ENCODE measurements at places on chromosomes 12 and 14. TPM values are rescaled to one million over a fixed set of nuclear protein-coding genes. Genes with fewer than 3 reads are reported as not detected.

The KLRD1 gene
- 0.25 TPM for polyA plus RNA-seq

DNA sequence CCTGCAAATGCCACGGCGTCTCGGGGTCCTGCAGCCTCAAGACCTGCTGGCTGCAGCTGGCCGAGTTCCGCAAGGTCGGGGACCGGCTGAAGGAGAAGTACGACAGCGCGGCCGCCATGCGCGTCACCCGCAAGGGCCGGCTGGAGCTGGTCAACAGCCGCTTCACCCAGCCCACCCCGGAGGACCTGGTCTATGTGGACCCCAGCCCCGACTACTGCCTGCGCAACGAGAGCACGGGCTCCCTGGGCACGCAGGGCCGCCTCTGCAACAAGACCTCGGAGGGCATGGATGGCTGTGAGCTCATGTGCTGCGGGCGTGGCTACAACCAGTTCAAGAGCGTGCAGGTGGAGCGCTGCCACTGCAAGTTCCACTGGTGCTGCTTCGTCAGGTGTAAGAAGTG, 16.8 kb downstream of the WNT5B start:
- no peak for DNase-seq

The FOXN4 gene
- polyA plus RNA-seq = not detected

GRCh38 chr12:40105515-40106201, at the start of gene SLC2A13:
SLC2A13 (minus strand) TSS chr12:40106081; CDS start chr12:40105808, 273 bp downstream.
- peak; percentile 91 for DNase-seq

DNA sequence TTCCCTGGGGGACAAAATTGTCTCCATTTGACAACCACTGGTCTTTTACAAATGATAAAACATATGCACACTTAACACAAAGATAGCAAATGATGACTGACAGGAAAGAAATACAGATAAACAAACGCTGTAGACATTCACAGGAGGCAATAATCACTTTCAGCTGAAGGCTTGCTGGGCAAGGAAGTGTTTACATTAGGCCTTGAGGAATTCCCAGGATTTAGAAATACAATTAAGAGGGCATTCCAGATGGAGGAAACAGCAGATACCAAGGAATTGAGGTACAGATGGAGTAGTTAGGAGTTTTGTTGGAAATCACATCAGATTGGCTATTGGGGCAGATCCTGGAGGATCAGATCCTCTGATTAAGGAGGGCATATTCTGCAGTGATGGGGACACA, 93.9 kb downstream of the DYRK2 start:
- DNase-seq = no peak

The CLEC4D gene
- polyA plus RNA-seq = not detected

The MIP gene
- polyA plus RNA-seq = not detected

The TBC1D30 gene
- 0.49 TPM for polyA plus RNA-seq

DNA sequence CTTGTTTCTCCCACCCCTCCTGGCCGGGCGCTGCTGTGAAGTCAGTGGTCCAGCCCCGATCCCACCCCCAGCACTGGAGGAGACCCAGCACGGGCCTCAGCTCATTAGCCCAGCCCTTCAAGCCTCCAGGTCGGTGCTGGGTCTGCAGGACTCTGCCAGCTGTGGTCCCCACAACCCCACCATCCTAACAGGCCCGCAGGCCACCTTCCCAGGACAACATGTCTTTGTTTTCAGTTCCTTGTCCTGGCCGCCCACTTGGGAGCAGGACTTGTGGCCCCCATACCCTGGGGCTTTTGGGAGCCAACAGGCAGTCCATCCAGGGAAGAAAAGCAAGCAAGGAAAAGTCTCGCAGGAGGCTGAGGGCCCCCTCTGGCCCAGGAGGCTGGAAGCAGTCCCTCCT, 60.0 kb downstream of the HRK start:
- no peak for DNase-seq

The PIP4K2C gene
- 22.5 TPM for polyA plus RNA-seq

The SMAGP gene
- 41.0 TPM for polyA plus RNA-seq

The IRF9 gene
- polyA plus RNA-seq = 80.0 TPM

- DNase-seq = peak; percentile 7
Observed at GRCh38 chr14:36656687-36657398, 4.8 kb upstream of the PAX9 start.

DNA sequence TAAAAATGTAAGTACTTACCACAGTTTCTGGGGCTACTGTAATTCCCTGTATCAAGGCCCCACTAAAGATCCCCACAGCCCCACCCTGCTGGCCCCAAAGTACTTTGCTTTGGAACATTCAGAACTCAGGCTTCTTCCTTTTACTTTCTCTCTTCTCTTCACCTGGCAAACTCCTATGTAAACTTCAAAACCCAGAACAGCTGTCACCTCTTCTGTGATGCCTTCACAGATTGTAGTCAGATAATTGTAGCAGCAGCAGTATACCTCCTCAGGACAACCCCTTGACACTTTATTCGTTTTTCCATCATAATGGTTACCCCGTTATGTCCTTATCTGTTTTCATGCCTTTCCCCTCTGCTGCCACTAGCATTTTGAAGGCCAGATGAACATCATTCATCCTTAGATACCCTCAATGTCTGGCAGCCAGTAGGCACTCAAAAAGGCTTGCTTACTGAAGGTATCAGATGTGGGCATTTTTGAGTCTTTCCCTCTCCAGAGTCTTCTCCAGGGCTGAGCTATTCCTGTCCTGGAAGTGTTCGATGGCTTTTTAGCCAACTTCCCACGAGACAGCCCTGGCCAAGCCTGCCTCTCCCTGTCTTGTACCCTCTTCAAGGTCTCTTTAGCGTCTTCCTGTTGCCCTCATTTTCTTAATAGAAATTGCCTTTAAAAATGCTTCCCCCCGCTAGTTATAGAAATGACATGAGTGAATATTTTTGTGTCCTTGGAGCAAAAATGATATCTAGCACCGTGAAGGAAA, 7.4 kb downstream of the PLBD2 start:
- no peak for DNase-seq

DNA sequence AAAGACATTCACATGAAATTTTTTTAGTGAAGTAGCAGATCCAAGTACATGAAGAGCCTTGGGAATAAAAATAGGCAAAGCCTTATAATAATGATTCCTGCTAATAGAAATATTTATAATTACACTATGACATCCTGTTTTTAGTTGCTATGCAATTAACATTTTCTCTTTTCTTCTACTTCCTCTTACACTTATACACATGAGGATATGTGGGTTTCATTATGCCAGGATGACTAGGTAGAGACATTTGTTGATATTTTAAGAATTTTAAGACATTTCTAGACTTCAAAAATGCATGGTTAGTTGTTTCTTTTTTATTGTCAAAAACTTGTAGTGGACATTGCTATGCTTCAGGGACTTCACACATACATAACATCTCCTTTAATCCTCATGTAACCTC, 326.8 kb downstream of the SYT1 start:
- no peak for DNase-seq

GRCh38 chr14:24315243-24315806, 4.0 kb downstream of the LTB4R start:
- DNase-seq = no peak
